Right renal cortex interstitium (tissue), 3 donors: ENCODE measurements at places on chromosomes 2 and 18. TPM values are rescaled to one million over a fixed set of nuclear protein-coding genes. Genes with fewer than 3 reads are reported as not detected.

- no peak for DNase-seq
Measured at GRCh38 chr18:32289483-32290075, 99.7 kb downstream of the MEP1B start.

- no peak for DNase-seq
Measured at GRCh38 chr2:3079466-3079865, 298.2 kb downstream of the EIPR1 start.

DNA sequence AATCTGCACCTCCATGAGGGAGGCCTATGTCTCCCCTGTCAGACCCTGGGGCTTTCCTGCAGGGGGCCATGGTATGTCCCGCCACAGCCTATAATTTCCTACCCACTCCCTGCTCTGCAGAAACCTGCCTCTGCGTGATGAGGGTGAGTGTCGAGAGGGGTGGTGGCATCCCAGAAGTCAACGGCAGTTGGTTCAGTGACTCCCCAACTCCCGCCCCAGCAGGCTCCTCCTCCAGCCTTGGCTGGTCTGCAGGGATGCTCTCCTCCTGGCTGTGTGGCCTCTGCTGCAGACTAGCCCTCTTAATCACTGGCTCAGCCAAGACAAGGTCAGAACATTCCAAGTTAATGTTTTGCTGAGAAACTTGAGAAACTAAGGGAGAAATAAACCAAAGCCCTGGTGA, 13.3 kb downstream of the CELF4 start:
- no peak for DNase-seq

DNA sequence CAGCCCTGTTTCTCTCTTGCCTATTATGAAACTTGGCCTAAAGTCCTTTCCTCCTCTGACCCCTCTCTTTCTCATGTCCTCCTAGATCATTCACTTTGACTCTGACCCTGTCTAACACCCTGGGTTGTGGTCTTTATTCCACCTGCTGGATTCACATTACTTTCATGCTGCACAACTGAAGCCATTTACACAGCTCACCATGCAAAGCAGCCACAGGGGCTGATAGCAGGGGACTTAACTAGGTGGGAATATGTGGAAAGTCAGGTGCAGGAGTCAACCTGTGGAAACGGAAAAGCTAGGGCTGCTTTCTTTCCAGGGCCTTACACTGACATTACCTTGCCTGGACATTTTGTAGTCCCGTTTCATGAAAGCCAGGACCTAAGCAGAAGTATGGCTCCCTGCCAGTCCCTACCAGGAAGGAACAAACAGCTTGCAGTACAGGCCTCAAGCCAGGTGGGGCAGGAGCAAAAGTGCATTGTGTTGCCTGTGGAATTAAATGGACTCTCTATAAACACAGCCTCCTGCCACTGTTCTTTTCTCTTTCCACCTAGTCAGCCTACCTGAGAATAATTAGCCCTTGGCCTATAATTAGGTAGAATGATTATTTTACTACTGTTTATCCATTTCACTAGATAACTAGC, 11.8 kb downstream of the MAPRE3 start:
- no peak for DNase-seq

DNA sequence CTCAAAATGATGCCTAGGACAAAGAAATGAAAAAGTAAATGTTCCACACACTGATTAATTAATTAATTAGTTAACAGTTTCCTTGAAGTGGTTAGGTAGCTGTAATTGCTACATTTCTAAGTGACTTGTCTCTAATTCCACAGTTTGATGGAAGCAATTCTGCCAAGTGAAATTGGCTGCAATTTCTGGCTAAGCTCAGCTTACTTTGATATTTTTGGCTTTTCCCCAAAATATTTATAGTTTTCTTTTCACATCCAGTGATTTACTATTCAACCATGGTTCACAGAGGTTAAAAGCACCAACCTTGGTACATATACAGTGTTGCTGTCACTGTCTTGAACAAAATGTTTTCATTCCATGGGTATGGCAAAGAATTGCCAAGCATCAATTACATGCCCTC, 459.5 kb upstream of the CDH20 start:
- no peak for DNase-seq

DNA sequence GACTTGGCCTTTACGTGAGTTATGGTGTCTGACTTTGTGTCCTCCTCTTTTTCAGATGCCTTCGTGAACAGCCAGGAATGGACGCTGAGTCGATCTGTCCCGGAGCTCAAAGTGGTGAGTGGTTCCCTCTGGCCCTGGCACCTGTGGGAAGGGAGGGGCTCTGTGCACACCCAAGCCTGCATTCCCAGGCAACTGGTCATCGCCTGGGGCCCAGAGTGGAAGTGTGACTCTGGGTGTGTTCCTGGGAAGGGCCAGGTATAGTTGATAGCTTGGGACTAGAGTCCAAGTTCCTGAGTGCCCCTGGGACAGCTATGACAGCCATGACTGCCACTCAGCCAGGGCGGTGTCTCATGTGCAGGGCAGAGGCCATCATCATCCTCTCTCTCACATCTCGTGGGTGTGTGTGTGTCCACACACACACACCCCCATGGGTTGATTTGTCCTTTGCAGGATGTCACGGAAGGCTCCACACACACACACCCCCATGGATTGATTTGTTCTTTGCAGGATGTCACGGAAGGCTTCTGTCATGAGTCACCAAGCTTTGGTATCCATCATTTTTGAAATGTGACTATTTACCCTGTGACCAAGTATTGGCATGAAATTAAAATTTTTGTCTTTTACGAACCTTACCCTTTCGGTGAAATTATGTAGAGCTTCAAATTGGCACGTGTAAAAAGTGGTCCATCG, 215.4 kb downstream of the AGAP1 start:
- DNase-seq = no peak

DNA sequence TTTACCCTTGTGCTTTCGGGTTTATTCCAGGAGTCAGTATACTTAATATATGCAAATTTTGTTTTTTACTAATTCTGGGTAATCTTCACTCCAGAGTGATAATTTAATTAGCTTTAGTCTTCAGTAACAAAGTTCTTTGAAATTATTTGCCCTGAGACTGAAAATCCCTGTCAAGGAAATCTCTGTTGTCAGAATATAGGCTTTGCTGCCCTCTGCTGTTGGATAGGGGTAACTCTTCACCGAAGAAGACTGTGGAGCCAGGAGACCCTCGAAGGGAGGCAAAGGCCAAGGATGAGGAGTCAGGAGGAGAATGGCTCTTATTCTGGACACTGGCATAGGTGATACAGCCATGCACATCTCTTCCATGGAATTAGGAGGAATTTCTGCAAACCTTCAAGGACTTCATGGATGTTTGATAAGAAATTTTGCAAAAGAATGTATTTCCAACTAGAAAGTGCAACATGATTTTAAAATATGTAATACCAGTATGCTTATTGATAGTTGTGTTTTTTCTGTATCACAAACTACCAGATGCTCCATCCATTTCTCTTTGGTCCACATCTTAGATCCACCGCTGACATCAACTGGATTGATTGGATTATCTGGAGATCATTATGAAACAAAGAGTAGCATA, 182.3 kb downstream of the RDH14 start:
- no peak for DNase-seq

GRCh38 chr2:10393640-10393982, 54.5 kb downstream of the ODC1 start:
- no peak for DNase-seq

DNA sequence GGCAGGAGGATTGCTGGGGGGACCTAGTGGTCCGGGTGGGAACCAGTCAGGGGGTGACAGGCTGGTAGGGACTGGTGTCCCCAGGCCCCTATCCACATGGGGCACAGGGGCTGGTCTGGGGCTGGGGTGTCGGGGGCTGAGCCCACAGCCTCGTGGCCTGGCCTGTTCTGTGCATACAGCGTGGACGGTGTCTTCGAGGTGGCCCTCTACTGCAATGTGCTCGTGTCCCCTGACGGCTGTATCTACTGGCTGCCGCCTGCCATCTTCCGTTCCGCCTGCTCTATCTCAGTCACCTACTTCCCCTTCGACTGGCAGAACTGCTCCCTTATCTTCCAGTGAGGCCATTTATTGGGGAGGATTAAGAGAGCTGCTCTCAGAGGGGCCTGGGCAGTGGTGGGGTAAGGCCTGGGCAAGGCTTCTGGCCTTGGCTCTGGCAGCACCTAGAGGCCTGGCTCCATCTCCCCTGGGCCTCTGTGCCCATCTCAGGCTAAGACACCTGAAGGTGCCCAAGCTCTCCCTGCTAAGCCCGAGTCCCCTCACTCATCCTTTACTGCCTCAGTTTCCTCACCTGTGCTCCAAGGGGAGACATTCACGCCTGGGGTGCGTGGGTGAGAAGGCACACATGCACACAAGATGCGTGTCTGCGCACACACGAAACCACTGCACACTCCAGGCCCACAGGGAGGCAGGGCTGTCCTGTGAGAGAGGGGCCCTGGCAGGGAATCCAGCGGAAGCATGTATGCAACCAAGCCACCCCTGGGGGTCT, 1.9 kb downstream of the CHRNG start:
- no peak for DNase-seq

GRCh38 chr18:24220318-24220688, 81.4 kb downstream of the CABYR start:
- DNase-seq = no peak

The SLC30A3 gene
- polyA plus RNA-seq = 6.0 TPM

The TNFAIP6 gene
- polyA plus RNA-seq = 2.0 TPM

The REG3A gene
- not detected for polyA plus RNA-seq

The CDK5R2 gene
- polyA plus RNA-seq = not detected

The CPO gene
- polyA plus RNA-seq = 1.3 TPM
